ENCODE measurements at places on chromosomes 6 and 20.

- DNase-seq = no peak
Measured at GRCh38 chr6:7786214-7786661, 60.3 kb downstream of the BMP6 start.

- no peak for DNase-seq
Measured at GRCh38 chr6:93048381-93048780, 371.0 kb downstream of the EPHA7 start.

DNA sequence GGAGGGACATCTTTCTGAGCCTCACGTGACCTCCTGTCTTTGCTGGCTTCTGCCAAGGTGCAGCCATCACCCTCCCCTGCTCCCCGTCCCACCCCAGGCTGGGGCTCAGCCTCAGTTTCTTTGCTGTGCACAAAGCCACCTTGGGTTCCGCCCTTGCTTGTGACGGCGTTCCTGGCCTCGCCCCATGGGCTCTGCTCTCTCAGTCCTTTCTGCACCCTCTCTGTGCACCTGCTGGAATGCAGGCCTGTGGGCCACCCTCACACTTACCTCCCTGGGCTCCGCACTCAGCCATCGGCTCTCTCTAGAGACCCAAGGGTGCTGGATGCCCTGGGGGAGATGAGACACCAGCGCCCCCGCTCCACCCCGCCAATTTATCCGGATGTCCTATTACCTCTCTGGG, 28.3 kb downstream of the BANF2 start:
- no peak for DNase-seq

- DNase-seq = no peak
Measured at GRCh38 chr6:112204350-112204706, 50.0 kb downstream of the LAMA4 start.

GRCh38 chr6:71127374-71127773, 161.2 kb upstream of the OGFRL1 start:
- no peak for DNase-seq

GRCh38 chr6:3571250-3571681, 114.4 kb upstream of the SLC22A23 start:
- DNase-seq = no peak

- no peak for DNase-seq
Measured at GRCh38 chr6:4973982-4974745, 29.7 kb downstream of the RPP40 start.

DNA sequence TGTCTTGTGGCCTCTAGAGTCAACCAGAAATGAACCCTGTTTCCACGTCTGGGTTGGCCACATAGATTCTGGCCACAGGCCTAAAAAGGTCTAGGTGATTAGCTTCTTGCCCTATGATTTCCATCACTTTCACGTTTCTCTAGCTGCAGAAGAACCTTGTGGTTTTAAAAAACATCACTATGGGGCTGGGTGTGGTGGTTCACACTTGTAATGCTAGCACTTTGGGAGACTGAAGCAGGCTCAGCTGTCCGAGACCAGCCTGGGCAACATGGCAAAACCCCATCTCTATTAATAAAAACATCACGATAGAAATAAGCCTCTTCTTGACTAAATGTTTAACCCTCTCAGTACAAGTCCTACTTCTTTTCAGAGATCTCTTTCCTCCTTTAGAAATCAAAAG, 27.6 kb downstream of the POLR1C start:
- no peak for DNase-seq

GRCh38 chr6:48389146-48390043, 278.4 kb upstream of the PTCHD4 start:
- no peak for DNase-seq

GRCh38 chr6:8930009-8930408, 494.7 kb upstream of the SLC35B3 start:
- DNase-seq = no peak

DNA sequence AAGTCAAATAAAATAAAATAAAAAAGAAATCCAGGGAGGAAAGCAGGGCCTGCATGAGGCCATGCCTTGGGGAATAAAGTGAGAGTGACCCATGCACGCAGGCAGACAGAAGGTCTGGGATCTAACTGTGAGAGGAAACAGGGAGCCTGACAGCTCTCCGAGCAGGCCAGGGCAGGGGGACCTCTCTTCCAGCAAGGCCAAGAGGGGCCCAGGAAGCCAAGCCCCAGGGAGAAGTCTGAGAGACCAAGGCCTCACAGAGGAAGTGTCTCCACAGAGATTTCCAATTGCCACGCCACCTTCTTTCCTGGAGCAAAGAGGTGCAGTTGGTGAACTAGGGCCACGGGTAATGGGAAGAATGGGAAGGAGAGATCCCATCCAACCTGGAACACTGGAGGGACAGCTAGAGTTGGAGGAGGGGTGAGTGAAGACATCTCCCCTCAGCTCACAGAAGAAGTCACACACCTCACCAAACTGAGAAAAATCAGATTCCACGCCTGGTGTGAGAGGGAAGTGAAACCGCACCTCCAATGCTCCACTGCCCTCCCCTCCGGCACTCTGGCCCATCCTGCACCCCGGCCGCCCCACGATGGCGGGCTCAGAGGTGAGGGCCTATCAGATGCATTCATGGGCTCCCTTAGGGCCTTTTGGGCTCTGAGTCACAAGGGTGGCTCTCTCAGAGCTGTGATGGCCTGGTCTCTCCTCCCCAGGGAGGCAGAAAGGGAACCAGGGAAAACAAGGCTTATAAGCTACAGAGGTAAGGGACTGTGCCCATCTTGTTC, 25.1 kb upstream of the TAF8 start:
- no peak for DNase-seq

All from HuH-7.5 (cell line).